ENCODE measurements at places on chromosomes 4 and X.

DNA sequence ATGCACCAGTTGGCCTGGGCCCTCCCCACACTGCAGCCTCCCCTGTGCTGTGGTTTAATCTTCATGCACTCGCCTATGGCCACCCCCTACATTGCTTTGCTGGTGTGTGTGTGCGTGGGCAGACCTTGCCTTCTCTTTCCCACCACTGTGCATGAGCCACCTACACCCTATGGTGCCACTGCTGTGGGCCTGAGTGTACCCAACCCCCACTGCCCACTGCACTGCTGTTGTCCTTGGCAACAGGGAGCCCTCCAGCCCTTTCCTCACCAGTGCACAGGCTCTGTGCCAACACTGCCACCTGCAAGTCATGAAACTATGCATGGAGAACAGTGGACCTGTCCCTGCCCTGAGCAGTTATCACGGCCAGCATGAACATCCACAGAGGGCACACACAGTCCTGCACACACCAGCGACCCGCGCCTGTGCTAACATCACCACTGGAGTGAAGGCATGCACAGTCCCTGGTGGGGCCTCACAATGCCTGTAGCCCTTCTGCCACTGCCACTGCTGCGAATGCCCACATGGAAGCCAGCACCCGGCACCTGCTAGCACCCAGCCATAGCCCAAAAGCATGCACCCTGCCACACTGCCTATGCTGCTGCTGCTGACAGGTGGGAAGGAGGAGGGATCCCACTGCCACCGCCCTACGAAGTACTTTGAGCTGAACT, 237.8 kb upstream of the ARSJ start:
- DNase-seq, result no peak

DNA sequence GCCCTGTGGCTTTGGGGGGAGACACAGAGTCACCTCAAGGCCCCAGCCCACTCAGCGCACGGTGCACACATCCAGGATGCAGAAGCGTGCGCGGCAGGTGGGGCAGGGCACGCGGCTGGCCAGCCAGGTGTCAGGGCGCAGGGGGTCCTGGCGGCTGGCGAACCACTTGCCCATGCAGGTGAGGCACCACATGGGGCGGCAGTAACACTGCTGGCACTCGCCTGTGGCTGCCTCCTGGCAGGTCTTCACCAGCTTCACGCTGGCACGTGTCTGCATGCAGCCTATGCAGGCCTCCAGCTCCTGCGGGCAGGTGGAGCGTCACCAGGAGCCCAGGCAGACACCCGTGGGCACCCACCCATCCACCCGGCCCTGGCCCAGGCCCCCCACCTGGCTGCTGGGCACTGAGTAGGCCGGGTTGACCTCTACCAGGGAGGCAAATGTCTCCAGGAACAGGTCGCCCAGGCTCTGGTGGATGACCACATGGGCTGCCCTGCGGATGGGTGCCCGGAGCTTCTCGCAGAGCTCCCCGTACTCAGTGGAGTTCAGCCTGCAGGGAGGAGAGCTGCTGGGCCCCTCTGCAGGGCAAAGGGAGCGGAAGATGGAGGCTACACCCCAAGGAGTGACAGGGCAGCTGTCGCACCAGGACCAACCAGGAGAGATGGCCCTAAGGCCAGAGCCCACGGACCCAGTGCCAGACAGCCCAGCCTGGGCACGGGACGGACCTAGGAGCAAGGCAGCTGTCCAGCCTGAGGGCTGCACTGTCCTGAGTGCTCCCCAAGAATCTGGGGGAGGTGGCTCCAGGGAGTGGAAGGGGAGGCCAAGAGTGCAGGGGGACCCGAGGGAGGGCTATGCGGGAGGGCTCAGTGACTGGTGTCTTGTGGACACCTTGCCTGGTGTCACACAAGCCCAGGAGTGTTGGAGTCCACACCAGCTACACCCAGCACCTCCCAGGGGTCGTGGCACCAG, 3.7 kb downstream of the TMEM129 start:
- DNase-seq, result no peak

DNA sequence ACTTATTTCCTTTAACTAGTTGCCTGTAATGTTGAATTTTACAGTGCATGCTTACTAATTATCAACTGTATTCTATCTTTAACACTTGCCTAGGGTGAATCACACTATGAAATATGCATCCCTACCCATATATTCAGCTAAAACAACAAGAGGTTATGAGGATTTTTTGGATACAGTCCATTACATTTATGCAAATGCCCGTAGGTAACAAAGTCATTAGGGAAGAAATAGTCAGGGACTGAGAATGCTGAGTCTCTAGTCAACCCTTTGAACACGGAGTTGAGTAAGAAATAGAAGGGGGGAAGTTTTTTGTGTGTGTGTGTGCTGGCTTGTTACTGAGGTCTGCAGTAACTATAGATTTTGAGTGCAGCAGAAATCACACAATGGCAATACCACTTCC, 26.1 kb upstream of the CBLL2 start:
- DNase-seq, result no peak

DNA sequence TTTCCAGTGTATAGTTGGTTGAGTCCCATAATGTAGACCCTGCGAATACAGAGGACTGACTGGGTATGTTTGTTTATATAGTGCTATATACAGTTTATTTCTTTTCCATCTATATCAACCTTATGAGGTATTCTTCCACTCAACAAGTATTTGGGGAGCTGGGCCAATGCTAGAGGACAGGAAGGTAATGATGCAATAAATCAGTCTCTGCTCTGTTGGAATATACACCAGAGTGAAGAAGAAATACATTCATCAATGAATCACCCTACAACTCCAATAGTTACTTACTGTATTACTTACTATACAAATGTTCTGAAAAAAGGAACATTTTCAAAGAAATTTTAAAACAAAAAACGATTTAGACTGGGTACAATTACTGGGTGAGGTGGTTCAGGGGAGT, 2.1 kb upstream of the ARSJ start:
- no peak for DNase-seq

DNA sequence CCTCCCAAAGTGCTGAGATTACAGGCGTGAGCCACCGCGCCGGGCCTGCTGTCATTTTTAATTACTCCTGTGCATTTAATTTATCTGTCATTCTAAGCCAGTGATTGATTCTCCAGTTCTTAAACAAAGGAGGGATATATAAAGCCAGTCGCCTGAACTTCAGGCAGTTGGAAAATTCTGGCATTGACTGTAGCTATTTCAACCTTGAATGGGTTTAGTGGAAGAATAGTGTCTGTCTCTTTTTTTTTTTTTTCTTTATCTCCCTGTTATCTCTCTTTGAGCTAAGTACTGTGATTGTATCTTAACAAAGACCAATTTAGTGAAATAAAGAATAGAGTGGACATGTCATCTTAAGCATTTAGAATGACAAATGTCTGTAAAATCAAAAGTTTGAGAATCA, 11.0 kb downstream of the NEIL3 start:
- no peak for DNase-seq

DNA sequence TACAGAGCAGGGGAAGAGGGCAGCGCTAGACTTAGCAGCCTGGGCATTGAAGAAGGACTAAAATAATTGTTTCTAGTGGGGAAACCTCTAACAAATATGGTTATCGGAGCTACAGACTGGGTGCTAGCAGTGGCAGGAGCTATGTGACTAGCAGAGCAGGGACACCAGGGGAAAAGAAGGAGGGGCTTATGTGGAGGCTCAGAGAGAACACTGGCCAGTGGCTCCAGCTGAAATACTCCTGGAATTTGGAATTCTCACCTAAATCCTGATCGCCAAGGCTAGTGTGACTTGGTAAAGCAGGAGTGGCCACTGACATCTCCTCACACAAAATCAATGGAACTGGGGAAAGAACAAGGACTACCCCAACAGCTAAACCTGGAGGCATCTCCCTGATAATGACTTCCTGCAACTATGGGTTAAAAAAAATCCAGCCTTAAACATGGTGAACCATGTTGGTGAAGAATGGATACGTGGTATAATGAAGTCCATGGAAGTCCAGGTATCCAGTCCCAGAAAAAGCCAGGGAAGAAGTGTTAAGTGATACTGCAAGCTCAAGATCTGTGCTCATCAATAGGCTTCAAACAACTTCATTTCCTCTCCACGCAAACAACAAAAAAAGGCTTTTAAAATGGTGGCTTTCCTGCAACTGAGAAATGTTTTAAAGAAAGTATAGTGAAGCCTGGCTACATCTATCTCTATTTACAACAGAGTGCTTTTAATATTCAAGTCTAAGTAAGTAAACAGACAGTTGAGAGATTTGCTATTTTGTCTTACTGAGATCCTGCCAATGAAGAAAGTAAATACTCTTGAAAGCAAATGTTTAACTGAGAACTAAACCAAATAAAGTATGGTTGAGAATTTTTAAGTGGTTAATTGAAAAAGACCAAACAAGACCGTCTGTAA, 1.8 kb downstream of the TAPT1 start:
- DNase-seq, result no peak

- DNase-seq, result no peak
These were observed 161.0 kb upstream of the HS3ST1 start for GRCh38 chr4:11589676-11590075.

GRCh38 chr4:8316251-8316771, 46.8 kb downstream of the HTRA3 start:
- DNase-seq, result no peak

DNA sequence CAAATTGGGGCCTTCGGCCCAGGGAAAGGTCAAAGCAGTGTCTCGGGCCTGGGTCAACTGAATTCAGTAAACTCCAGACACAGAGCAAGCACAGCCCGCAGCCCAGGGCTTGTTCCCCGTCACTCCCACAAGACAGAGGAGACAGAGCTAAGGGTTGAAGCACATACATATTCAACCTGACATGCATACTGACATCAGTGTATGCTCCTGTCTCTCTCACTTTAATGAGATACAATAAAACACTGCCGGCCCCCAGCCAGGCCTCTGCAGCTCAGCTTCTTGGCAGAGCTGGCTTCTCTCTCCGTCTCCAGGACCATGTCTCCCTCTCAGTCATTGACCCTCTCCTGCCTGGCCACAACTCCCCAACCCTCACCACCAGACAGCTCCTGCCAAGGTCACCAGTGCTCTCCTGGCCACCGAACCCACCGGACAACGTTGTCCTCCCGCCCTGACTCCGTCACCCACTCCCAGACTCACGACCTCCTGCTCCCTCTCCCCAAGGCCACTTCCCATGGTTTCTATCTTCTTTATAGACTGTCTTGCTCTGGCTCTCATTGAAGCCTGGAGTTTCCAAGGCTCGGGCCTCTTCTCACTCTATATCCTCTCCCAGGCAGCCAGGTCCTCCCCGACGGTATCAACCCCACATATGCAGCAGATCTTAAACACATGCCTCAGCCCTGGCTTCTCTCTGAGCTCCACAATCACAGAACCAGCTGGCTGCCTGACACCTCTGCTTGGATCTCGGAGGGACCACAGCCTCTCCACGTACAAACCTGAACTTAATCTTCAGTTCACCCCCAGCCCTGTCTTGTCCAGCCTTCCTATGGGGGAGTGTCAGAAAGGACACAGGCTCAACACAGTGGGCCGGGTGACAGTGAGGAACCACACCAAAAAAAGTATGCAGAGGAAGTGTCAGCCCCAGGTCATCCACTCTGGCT, 67.7 kb upstream of the C4orf50 start:
- no peak for DNase-seq

DNA sequence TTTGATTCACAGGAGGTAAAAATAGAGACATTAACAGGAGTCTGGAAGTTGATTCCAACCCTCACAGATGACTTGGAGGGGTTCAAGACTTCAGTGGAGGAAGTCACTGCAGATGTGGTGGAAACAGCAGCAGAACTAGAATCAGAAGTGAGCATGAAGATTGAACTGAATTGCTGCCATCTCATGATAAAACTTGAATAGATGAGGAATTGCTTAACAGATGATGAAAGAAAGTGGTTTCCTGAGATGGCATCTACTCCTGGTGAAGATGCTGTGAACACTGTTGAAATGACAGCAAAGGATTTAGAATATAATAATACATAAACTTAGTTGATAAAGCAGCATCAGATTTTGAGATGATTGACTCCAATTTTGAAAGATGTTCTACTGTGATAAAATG, 76.5 kb downstream of the RELL1 start:
- DNase-seq, result no peak

- DNase-seq, result no peak
These were observed 218.4 kb upstream of the HCCS start for GRCh38 chrX:10892621-10893225.

DNA sequence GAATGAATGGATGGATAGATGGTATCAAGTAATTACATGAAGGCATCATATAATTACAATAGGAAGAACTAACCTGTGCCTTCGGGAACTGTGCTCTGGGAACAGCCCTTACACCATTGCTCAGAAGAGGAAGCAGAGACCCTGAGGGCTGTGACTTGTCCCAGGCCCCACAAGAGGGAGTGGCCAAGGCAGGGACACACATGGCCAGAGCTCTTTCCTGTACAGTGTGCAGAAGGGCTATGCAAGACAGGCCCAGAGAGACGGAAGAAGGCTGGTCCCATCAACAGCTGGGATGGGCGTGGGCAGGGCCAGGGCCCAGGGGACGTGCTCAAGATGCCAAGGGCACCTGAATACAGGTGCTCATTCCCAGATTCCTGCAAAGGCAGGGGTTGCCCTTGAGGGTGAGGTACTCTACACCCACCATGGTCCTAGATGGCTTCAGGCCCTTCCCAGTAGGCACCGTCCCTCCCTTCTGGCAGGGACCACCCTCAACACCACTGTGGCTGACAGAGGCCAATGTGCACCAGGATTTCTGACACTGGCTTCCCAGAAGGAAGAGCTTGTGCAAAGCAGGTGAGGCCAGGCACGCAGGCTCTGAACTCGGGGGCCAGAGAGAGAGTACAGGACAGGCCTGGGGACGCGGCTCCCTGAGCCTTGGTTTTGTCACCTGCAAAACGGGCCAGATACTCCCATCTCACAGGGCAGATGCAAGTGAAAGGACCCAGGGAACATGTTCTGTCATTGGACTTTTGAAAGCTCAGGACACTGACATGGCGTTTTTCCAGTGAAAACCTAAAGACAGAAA, 1.7 kb downstream of the EVC2 start:
- DNase-seq, result no peak

- no peak for DNase-seq
These were observed 39.5 kb upstream of the PTPN13 start for GRCh38 chr4:86554646-86555045.

DNA sequence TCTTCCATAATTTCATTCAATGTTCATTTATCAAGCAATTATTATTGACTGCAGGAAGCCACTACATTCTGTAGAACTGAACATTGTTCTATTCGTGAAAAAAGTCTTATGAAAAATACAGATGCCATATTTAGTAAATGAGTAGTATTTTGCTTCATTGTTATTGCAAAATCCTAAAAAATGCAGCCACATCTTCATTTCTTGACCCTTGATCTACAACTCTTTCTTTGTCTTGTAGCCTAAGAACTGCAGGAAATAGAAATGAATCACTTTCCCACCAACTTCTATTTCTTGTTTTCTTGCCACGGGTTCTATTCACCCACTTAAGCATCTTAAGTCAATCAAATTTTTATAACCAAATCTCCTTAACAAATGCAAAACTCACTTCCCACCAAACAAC, 63.3 kb downstream of the KCNIP4 start:
- DNase-seq, result no peak

DNA sequence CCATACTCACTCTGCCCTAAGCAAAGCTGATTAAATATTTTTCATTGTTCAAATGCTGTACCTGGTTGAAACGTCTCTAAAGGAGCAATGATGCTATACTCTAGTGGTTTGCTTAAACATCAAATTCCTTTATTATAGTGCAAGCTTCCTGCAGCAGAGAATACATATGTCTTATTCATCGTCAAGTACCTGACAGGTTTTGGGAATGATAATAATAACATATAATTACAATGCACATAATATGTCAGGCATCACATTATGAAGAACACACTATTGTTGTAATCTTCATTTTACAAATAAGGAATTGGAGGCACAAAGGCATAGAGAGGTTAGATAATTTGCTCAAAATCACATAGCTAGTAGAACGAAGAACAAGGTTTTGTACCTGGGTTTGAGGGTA, 151.6 kb downstream of the GRIA2 start:
- no peak for DNase-seq

Measured in stimulated activated CD4-positive, alpha-beta T cell treated with anti-CD3 and anti-CD28 coated beads, TNF-alpha, amount 100 ng/mL, for 1 hour (primary cell).